ENCODE measurements at places on chromosomes 2 and 18. TPM values are rescaled to one million over a fixed set of nuclear protein-coding genes. Genes with fewer than 3 reads are reported as not detected.

GRCh38 chr18:5309888-5310470 lies 14.5 kb upstream of the ZBTB14 start:
- no peak overlapping the region for H3K4me3 ChIP-seq
- H3K27me3 ChIP-seq: no peaks in the 10 kb centered on the region
- H3K27ac ChIP-seq: no peak overlapping the region
- DNase-seq: no peak

DNA sequence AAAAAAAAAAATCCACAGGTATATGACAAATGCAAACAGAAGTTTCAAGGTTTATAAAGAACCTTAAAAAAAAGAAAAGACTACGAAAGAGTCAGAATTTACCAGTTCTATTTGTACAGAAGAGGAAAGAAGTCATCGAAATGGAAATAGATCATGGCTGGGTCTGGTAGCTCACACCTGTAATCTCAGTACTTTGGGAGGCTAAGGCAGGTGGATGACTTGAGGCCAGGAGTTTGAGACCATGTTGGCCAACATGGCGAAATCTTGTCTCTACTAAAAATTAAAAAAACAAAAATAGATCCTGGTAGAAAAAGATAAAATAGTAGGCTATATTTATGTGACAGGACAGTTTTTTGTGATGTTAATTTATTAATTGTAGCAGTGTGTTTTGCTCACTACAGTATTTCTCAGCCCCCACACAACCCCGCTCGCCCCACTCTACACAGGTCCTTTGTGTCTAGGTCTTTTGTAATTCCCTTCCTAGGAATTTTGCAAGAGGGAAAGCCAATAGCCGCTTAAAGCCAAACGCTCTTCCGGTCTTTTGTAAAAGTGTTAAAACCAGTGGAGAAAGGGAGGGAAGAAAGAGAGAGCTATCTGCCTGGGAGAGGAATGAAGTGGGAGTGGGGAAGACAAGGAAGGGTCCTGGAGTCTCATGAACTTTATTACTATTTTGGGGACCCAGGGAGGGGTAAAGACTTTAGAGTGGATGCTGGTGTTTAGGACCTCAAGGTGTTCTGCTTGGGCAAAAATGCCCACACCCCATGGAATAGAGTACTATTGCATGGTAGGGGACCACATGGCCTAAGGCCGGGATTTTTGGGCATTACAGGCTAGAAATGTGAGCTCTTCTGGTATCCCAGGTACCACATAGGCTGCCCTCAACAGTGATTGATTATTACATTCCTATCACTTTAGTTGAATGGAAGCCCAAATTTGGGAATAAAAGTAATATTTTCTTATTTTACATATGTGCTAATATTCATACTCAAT lies 59.4 kb upstream of the XPO1 start:
- H3K4me1 ChIP-seq: no peaks in the 10 kb centered on the region
- no peaks in the 10 kb centered on the region for H3K27me3 ChIP-seq
- DNase-seq: no peak
- no peak overlapping the region for H3K27ac ChIP-seq
- no peaks in the 10 kb centered on the region for H3K36me3 ChIP-seq

- no peaks in the 10 kb centered on the region for H3K27me3 ChIP-seq
- no peaks in the 10 kb centered on the region for H3K36me3 ChIP-seq
- no peak overlapping the region for H3K4me3 ChIP-seq
- no peak for DNase-seq
- no peak overlapping the region for H3K27ac ChIP-seq
- H3K4me1 ChIP-seq: peaks cover 7% of the 10 kb centered on the region
Measured at GRCh38 chr2:219109471-219109870, 48.8 kb upstream of the IHH start.

The NEB gene
- total RNA-seq: 0.88 TPM

GRCh38 chr2:201600906-201601305 lies 42.4 kb downstream of the TMEM237 start:
- H3K27me3 ChIP-seq: no peaks in the 10 kb centered on the region
- peak; percentile 27 for DNase-seq
- no peak overlapping the region for H3K4me3 ChIP-seq
- H3K27ac ChIP-seq: no peak overlapping the region

The CRYBA2 gene
- total RNA-seq: not detected

- no peaks in the 10 kb centered on the region for H3K4me1 ChIP-seq
- no peaks in the 10 kb centered on the region for H3K27me3 ChIP-seq
- no peaks in the 10 kb centered on the region for H3K36me3 ChIP-seq
- H3K27ac ChIP-seq: no peak overlapping the region
- H3K4me3 ChIP-seq: no peak overlapping the region
Measured at GRCh38 chr2:201983174-201983573, 50.5 kb upstream of the FZD7 start.

The CNGA3 gene
- not detected for total RNA-seq

DNA sequence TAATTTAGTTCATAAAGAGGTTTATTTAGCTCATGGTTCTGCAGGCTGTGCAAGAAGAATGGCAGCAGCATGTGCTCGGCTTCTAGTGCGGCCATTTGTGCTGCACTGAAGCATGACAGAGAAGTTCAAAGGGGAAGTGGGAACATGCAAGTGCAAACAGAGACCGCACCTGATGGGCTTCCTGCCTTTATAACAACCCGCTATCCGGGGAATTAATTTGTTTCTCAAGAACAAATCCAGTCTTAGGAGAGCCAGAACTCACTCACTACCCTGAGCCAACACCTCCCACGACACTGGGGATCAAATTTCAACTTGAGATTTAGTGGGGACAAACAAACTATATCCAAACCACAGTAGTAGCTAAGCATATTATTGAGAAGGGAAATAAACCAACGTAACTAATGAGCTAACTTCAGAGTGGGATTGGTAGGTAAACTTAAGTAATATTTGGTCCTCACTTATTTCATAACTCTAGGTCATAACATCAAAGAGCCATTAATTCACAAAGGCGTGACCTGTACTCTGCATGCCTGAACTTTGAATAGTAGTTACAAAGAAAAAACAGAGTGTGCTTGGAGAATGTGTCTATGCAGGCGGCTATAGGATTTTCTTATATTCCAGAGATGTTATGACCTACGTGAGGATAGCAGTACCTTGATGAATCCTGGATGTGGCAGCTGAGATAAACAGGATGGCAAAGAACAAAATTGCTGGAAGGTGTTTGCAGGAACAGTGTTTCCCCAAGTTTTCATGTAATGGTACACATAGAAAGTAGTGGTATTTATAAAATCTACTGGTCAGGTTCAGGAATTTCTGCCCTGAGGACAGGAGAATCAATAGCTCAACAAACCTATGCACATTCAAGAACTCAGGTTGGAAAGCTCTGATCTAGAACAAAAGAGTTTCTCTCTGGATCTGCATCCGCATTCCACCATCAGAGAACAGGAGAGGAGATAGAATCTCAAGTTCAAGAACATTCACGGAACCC lies 845.9 kb upstream of the ID2 start:
- H3K36me3 ChIP-seq: no peaks in the 10 kb centered on the region
- no peak overlapping the region for H3K27ac ChIP-seq
- H3K27me3 ChIP-seq: no peaks in the 10 kb centered on the region
- H3K4me3 ChIP-seq: no peak overlapping the region
- H3K4me1 ChIP-seq: no peaks in the 10 kb centered on the region
- no peak for DNase-seq

GRCh38 chr2:170324640-170325046 lies 146.7 kb downstream of the MYO3B start:
- H3K27ac ChIP-seq: no peak overlapping the region
- H3K4me1 ChIP-seq: no peaks in the 10 kb centered on the region
- DNase-seq: peak; percentile 33

DNA sequence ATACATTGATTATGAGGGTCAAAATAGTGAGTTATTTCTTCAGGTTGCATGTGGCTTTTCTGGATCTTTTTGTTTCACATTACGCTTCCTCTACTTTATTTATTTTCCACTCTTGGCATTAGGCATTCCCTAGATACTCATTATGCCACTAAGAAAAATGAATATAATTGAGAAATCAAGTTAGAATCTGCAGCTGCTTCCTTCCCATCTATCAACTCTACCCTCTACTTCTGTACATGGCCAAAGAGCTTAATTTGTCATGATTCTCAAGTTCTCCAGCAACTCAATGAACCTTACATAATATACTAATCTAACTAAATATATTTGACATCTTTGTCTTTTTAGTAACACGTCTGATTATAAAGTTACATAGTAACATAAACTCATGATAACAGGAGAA lies 598.1 kb upstream of the LRRTM4 start:
- H3K4me1 ChIP-seq: no peaks in the 10 kb centered on the region
- H3K4me3 ChIP-seq: no peak overlapping the region
- no peaks in the 10 kb centered on the region for H3K36me3 ChIP-seq

- H3K27ac ChIP-seq: peak overlapping the region; percentile 5
- no peaks in the 10 kb centered on the region for H3K27me3 ChIP-seq
- no peak for DNase-seq
- H3K36me3 ChIP-seq: no peaks in the 10 kb centered on the region
- H3K4me3 ChIP-seq: no peak overlapping the region
- H3K4me1 ChIP-seq: peaks cover 3% of the 10 kb centered on the region
Measured at GRCh38 chr18:8661754-8662559, 43.4 kb upstream of the MTCL1 start.

The RETREG2 gene
- 106 TPM for total RNA-seq

GRCh38 chr2:127356531-127356930 lies 31.2 kb downstream of the MAP3K2 start:
- H3K27ac ChIP-seq: no peak overlapping the region
- no peaks in the 10 kb centered on the region for H3K36me3 ChIP-seq

DNA sequence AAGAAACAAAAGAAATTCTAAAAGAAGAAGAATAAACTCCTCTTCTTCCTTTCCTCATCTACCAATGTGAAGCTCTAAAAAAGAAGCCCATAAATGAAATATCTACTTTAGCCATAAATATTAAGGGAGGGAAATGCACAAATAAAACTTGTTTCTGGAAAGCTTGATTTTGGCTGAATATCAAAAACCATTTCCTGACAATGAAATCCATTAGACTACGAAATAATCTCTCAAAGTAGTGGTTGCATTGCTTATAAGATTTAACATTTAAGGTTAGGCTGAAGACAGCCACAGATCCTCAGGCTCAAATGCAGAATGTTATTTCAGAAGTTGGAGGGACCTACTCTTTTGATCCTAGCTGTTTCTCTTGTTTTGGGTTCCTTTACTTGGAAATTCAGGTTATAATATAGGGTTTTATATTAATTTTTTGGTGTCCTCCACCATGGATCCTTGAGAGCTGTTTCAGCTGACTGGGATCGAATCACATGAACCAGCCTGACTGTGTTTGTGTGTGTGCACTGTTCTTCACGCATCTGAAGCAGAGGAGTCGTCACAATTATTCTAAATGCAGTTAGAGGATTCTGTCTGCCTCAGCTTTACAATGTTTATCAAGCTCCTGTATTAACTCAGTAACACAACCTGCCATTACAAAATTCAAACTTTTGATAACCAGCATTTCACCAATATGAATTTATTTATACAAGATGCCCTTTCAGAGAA lies 474.8 kb downstream of the ARHGAP15 start:
- no peaks in the 10 kb centered on the region for H3K27me3 ChIP-seq
- no peak overlapping the region for H3K4me3 ChIP-seq
- no peak overlapping the region for H3K27ac ChIP-seq
- no peaks in the 10 kb centered on the region for H3K36me3 ChIP-seq

DNA sequence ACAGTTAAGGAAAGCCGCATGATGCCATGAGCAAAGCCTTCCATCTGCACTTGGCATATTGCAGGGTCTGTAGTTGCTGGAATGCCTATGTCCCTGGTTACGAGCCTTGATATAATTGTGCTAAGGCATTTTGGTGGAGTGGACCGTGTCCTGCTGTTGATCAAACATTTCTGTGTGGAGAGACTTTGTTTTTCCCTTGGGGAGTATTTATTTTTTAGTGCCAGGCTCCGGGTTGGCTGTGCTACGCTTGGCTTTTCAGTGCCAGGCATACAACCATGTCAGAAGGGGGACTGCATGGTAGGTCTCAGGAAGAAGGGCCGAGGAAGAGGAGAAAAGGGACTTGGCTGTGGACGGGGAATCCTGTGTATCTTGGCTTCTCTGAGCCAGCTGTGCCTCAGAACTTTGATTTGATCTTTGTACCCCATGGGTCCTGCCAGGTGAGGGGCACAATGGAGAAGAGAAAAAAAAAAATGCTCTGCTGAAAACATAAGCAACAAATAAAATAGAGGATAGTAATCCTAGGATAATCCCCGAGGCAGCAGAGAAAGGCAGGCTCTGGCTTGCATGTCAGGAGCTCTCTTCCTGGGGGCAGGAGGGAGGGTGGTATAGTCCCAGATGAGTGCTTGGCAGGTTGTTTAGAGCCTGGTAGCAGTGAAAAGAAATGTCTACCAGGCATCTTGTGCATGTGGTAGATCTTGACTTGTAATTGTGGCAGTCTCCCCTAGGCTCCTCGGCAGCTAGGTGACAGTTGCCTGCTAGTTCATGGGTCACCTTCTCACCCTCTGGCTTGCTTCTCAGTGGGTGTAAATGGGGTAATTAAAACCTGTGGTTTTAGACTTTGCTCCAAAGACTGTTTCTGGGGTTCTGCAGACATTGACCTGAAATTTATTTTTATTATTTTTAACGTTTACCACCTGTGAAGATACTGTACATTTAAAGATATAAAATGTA lies 233.0 kb downstream of the NEDD4L start:
- DNase-seq: no peak
- H3K27me3 ChIP-seq: no peaks in the 10 kb centered on the region
- H3K4me3 ChIP-seq: no peak overlapping the region
- peaks cover 20% of the 10 kb centered on the region for H3K4me1 ChIP-seq
- H3K27ac ChIP-seq: peak overlapping the region; percentile 48
- no peaks in the 10 kb centered on the region for H3K36me3 ChIP-seq

The BOLL gene
- not detected for total RNA-seq

The CDKL4 gene
- 1.2 TPM for total RNA-seq

DNA sequence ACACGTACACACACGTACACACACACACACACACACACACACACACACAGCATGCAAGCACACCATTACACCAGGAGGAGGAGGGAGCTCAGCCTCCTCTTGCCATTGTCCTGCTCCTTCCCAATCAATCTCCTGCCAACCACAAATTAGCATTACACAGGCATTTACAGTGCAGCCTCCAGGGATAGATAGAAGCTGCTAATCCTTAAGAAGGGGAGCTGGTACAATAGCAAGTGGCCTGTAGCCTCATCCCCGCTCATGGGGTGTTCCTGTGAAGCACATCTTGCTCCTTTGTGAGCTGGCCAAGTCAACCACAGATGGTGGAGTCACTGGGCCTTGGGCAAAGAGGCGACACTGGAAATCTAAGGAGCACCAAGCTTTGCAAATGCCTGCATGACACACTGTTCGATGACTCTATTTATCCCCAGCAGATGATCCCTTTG lies 110.3 kb upstream of the PKDCC start:
- H3K4me3 ChIP-seq: no peak overlapping the region
- no peak overlapping the region for H3K27ac ChIP-seq
- no peak for DNase-seq

DNA sequence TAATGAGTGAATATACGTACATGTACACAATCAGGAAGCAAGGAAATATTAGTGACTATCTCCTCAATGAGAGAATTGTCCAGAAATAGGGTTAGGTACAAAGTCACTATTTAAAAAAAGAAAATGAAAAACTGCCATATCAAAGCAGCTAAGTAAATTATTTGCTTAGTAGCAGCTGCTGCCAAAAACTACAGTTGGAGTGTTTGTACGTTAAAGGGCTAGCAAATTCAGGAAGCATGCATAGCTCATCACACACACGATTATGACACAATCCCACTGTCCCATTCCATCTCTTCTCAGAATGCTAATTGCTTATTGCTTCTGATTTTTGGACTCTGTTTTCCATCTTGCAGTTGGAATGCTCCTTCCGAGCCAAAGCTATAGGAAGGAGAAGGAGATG lies 2012.5 kb upstream of the LRRTM1 start:
- no peak overlapping the region for H3K4me3 ChIP-seq
- peak; percentile 9 for DNase-seq
- H3K27ac ChIP-seq: no peak overlapping the region
- no peaks in the 10 kb centered on the region for H3K36me3 ChIP-seq
- no peaks in the 10 kb centered on the region for H3K27me3 ChIP-seq
- no peaks in the 10 kb centered on the region for H3K4me1 ChIP-seq

Data from kidney (tissue), 22 donors.